ENCODE measurements at places on chromosomes 5 and 9.

GRCh38 chr9:37926737-37927118 lies 22.8 kb upstream of the SLC25A51 start:
- no peak for DNase-seq

DNA sequence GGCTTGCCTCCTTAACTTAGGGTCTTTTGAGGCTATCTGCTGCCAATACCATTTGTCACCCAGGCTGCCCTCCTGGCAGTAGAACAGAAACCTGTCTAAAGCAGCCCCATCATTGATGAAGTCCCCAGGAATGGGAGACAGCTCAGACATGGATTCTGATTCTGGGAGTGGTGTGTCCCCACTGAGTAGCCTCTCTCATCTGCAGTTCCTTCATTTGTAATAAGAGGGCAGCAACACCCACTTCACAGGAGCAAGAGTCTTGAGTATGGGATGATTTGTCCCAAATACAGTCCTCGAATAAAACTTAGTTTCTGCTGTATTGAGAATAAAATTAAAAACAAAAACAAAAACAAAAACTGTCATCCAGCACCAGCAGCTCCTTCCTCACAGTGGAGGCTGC lies 167.6 kb downstream of the ASTN2 start:
- no peak for DNase-seq

DNA sequence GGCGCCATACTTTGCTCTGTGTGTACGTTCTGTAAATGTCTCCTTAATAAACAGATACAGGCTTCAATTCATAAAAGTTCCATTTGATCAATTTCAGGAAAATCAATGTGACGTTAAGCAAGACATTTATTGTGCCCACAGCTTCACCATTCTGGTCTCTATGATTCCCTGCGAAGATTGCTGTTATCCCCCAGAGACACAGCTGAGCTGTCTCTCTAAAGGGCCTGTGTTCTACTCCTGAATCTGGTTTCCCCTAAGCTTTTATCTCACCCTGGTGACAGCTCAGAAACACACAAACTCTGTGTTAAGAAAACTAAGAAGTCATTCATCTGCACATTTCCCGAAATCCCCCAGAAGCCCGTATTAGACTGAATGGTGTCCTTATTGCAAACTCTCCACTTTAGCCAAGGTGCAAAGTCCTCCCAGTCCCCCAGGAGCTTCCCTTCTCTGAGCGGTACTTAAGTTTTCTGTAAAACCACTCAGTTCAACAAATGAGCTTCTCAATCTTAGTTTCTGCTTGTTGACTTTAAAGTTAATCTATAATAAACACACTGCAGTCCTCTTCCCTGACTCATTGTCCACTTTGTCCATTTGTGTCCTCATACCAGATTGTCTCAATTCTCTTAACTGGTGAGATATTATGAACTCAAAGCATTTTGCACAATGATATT lies 1.4 kb upstream of the C5orf15 start:
- DNase-seq = no peak

GRCh38 chr5:61808909-61809308 lies 476.9 kb downstream of the ZSWIM6 start:
- DNase-seq = no peak

DNA sequence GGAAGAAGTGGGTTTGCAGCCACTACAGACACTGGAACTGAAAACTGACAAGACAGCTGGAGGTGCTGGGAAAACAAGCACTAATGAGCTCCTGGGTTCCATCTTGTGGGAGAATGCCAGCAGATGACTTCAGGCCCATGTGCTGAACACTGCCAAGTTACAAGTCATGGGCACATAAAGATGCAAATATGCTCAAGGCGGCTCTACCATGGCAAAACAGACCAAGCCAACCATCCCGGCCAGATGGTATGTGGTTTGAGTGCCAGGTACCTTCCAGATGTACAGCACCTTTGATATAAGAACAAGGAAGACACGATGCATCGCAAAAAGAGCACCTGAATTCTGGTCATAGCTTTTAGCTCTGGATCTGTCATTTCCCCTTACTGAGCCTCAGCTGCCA lies 19.9 kb downstream of the TNFSF8 start:
- no peak for DNase-seq

DNA sequence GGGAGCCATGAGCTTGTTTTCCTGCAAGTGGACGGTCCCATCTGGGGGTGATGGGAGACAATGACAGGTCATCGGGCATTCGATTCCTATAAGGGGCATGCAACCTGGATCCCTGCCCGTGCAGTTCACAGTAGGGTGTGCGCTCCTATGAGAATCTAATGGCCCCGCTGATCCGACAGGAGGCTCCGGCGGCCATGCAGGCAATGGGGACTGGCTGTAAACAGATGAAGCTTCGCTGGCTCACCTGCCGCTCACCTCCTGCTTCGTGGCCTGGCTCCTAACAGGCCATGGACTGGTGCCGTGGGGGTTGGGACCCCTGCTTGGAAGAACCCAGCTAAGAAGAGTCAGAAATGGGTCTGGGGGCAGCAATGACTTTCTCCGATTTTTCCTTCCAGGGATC lies 21.0 kb downstream of the PAEP start:
- no peak for DNase-seq

- no peak for DNase-seq
These were observed 72.9 kb downstream of the SEC61B start for GRCh38 chr9:99294850-99295461.

DNA sequence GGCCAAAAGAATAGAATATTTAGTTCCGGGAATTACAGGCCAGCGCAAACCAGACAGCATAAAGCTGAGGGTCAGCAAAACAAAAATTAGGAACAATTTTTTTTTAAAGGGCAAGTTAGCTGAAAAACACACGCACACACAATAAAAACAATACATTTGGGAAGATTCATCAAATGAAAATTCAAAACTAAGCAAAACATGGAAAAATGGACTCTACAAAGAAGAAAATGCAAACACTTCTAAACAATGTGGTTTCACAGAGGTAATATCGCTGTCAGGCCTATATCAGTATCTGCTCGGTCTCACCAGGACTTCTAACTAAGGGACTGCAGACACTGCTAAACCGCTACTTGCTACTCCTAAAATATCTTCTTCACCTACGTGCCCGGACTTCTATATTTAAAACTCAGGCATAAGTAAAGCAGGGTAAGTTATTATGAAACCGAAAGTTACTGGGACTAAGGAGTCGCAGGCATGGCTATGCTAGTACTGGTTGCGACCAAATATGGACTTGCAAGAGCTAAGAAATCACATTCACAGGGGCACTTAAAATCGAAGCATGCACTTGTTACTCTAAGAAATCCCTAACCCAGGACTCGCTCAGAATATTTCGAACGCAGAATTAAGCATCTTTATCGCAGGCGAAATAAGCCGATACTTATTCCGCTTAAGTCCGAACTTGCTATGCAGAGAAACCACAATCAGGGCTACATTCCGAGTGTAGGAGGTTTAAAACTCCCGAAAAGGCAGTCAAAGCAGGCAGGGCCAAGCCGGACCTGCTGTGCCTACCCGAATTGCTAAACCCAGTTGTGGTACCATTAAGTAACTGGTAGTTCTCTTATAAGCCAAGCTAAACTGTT lies 2.3 kb downstream of the ANXA2R start:
- no peak for DNase-seq

GRCh38 chr5:163867738-163868137 lies 362.3 kb downstream of the MAT2B start:
- no peak for DNase-seq

DNA sequence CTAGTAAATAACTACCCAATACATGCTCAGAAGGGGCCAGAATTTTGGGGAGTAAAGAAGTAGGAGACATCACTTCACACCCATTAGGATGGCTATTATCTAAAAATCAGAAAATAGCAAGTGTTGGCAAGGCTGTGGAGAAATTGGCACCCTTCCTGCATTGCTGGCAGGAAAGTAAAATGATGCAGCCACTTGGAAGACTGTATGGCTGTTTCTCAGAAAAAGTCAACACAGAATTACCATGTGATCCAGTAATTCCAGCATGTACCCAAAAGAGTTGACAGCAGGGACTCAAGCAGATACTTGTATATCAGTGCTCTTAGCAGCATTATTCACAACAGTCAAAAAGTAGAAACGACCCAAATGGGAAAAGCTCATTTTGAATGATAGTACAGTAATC lies 107.6 kb downstream of the APBA1 start:
- no peak for DNase-seq

DNA sequence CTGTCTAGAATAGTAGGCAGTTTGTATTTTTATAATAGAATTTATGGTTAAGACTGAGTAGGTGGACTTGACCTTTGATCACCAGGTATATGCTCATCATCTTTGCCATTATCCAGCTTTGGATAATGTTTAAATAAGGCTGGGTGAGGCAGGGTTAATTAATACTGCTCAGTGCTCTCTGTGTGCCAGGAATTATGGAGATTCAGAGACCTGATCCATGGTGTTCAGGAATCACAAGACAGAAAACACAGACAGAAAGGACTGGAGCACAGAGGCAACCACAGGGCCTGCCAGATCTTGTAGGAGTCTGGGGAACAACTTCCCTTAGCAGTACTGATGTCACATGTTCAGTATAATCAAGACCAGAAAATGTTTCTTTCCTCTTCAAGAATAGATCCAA lies 186.3 kb upstream of the ADCY2 start:
- no peak for DNase-seq

DNA sequence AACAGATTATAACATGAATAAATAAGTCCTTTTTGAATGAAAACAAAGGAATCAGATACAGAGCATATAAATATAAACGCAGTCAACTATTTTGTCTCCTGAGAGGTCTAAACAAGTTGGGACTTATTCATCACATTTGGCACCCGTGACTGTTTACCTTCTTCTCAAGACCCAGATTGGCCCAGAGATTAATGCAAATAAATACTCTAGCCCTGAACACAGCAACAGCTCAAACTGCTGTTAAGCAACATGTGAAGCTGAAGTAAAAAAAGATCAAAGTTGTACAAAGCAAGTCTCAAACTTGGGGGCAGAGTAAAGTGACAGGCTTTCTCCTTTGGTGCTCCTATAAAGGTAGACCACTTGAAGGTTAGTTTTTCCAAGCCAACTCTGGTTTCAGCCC lies 95.0 kb upstream of the NR5A1 start:
- no peak for DNase-seq

DNA sequence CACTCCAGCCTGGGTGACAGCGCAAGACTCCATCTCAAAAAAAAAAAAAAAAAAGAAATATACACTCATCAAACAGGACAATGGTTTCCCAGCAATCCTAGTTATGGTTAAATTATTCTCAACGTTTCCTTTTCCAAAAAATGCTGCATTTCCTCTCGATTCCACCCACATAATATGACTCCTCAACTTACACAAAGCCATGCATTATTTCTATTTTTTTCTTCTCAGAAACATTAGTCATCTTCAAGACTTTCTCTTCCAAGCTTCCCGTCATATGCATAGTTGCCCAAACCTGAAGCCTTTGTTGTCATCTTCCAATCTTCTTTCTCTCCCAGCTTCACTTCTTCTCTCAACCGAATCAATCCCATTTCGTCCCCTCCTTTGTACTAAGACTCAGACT lies 61.4 kb upstream of the RANBP6 start:
- no peak for DNase-seq

DNA sequence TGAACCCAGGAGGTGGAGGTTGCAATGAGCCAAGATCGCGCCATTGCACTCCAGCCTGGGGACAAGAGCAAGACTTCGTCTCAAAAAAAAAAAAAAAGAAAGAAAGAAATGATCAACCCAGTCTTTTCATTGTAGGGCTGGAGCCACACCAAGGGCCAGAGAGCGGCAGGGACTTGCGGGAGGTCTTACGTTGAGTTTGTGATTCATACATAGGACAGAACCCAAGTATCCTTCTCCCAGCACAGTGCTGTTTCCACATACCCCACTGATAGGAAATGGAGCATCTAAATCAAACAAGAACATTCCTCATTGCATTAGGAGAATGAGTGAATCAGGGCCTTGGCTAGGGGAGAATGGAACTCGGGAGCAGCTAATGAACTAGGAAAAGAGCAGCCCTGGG lies 3.5 kb upstream of the TNIP1 start:
- no peak for DNase-seq

GRCh38 chr9:132026932-132027585 lies 52.6 kb downstream of the MED27 start:
- DNase-seq = no peak

- no peak for DNase-seq
These were observed 984 bp upstream of the DOK3 start for GRCh38 chr5:177510567-177511053.

- no peak for DNase-seq
These were observed 722.9 kb upstream of the RGMB start for GRCh38 chr5:98050583-98050982.

DNA sequence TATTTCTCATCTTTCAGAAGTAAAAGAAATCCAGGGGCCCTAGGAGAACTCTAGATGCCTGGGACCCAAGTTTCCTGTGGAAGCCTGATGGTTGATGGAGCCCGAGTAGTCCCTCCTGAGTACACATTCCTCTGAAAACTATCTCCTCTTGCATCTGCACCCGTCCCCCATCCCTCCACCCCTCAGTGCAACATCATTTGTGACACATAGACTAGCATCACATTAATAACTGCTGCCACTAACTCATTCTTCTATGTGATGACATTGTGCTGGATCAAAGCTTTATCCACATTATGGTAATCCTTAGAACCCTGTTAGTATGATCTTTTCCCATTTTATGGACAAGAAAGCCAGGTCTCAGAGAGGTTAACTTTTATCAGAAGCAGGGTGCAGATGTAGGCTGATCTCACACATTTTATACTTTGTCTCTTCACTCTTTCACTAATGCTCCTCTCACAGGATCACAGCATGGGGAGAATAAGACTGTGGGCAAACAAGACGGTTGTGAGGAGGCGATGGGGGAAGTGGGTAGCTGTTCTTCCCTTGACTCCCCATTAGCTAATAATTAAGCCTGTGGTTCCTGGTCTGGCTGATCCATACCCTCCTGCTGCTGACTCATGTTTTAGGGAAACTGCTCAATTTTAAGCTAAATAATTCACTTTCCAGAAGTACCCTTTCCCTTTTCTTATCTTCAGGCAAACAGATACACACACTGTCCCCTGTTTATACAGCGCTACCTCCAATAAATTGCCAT lies 3.9 kb upstream of the HK3 start:
- DNase-seq = no peak

- DNase-seq = no peak
These were observed 74.7 kb downstream of the NTRK2 start for GRCh38 chr9:84744195-84744594.

DNA sequence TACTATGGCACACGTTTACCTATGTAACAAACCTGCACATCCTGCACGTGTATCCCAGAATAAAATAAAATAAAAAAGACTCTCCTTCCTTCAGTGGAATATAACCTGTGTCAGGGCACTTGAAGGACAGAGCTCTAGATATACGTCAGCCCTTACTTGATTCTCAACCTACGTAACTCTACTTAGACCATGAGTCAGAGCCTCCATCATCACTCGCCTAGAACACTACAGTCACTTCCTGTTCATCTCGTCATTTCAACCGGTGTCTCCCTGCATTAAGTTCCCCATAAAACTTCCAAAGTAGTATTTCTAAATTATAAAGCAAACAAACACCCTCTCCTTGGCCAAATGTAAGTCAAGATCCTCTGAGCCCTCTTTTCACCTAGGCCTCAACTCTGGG lies 243.5 kb upstream of the CCNG1 start:
- DNase-seq = no peak

- DNase-seq = no peak
These were observed 2.0 kb downstream of the AGPAT2 start for GRCh38 chr9:136685216-136685615.

Measured in activated T-cell treated with anti-CD3 and anti-CD28 coated beads for 1 hour (primary cell).